Left ventricle myocardium superior (tissue), 1 donor: ENCODE measurements at places on chromosomes 1 and 21. TPM values are rescaled to one million over a fixed set of nuclear protein-coding genes. Genes with fewer than 3 reads are reported as not detected.

- DNase-seq, result no peak
These were observed 65.1 kb downstream of the KCNK1 start for GRCh38 chr1:233679030-233679429.

The SPATA21 gene
- total RNA-seq, result not detected

DNA sequence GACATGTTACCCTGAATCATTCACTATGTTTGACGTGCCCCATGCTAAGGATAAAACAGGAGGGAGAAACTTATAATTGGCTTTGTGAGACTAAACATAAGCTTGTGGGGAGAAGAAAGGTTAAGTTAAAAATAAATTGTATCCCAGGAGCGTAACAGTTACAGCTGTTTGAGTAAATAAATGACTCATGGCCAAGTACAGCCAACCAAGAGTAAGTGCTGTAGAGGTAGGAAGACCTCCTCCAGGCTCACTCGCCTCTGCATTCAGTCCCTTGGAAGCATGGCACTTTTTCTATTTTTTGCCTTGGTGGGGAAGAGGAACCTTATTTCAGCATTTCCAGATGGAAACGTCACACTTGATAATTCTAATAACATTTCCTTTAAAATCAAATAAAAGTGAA lies 116.5 kb downstream of the ZP4 start:
- DNase-seq, result no peak

The LCE1B gene
- not detected for total RNA-seq

- no peak for DNase-seq
These were observed 55.7 kb upstream of the SYNC start for GRCh38 chr1:32758177-32758794.

DNA sequence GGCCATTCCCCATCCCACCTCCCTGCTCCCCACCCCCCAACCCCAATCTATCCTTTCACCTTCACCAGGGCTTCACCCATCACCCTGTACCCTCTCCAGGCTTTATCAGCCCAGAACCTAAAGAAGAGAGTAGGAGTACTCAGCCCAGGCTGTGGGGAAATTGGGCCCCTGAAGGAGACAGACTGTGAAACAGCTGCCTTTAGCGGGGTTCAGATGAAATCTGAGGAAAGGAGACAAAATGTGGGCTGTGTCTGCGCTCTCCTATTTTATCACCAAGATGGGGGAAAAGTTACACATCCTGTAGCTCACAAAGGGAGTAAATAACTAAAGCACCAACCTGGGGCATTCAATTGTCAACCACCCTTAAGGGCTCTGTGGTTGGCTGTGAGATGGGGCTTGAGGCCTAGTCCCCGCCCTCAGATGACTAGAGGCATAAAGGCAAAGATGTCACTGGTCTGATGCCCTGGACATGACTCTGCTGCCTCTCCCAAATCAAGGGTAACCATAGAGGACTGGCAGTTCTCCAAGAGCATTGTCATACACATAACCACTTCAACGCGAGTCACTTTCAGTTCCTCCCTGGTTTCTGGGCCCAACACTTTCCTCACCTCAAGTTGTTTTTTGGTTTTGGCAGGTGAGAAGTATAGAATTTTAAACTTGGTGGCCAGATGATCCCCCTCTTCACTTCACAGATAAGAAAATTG lies 30.0 kb downstream of the SLC27A3 start:
- DNase-seq, result peak; percentile 56

- no peak for DNase-seq
These were observed 95.2 kb downstream of the NTPCR start for GRCh38 chr1:233045588-233045987.

The CFHR2 gene
- total RNA-seq, result not detected

GRCh38 chr21:41445465-41445862 lies 19.4 kb downstream of the MX1 start:
- no peak for DNase-seq
